ENCODE measurements at places on chromosomes 6 and 20.
A peak's percentile ranks its signal among the peaks of the same experiment; 100 is the strongest.

DNA sequence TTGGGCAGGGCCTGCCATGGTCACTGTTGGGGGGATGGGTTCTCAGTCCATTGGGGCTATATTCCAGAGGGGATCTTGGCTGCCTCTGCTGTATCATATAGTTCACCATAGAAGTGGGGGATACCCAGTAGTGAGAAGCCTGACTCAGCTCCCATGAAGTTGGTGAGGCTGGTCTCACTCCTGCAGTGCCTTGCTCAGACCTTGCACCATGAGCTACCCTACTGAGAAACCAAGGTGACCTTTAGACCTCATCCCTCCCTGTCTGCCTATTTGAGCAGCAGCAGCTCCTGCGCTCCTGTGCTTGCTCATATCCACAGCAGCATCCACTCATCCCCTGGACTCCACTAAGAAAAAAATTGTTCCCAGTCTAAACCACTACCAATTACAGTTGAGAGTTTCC, 56.0 kb upstream of the HEY2 start:
- DNase-seq = no peak

DNA sequence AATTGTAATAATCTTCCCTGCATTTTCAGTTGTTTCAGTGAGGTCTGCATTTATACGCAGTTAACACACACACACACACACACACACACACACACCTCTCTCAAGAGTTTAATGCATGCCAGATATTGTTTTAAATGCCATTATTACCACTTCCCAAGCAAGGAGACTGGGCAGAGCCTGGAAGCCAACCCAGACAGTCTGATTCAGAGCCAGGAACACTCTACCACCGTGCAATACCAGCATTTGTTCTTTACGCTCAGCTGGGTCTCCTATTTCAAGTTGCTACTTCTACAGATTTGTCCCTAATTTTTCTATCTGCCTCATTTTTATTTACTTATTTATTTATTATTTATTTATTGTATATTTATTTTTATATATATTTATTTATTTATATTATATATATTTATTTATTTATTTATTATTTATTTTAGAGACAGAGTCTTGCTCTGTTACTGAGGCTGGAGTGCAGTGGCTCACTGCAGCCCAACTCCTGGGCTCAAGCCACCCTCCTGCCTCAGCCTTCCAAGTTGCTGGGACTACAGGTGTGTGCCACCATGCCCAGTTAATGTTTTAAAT, 68.4 kb downstream of the PCSK2 start:
- DNase-seq = no peak

GRCh38 chr20:46991880-46992639, 97.4 kb downstream of the EYA2 start:
- peak; percentile 17 for DNase-seq

DNA sequence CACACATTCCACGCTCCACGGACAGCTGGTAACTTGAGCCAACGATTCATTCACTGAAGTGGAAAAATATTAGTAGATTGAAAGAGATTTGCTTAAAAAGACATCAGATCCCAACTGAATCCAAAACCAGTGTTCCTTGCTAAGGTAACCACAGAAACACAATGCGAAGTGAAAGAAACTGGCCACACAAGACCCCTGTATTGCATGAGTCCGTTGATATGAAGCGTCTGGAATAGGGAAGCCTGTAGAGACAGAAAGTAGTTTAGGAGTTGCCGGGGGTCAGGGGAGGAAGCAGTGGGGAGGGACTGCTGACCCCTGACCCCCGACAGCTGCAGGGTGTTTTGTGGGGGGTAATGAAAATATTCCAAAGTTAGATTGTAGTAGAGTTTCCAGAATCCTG, 10.0 kb downstream of the PCK1 start:
- DNase-seq = no peak

- DNase-seq = no peak
Measured at GRCh38 chr6:54959820-54960219, 113.2 kb downstream of the FAM83B start.

GRCh38 chr6:41027241-41027640, 11.8 kb downstream of the UNC5CL start:
- DNase-seq = no peak

GRCh38 chr20:63587776-63588591, 13.9 kb upstream of the HELZ2 start:
- DNase-seq = no peak

- no peak for DNase-seq
Measured at GRCh38 chr20:36607586-36608387, 2.2 kb downstream of the RAB5IF start.

DNA sequence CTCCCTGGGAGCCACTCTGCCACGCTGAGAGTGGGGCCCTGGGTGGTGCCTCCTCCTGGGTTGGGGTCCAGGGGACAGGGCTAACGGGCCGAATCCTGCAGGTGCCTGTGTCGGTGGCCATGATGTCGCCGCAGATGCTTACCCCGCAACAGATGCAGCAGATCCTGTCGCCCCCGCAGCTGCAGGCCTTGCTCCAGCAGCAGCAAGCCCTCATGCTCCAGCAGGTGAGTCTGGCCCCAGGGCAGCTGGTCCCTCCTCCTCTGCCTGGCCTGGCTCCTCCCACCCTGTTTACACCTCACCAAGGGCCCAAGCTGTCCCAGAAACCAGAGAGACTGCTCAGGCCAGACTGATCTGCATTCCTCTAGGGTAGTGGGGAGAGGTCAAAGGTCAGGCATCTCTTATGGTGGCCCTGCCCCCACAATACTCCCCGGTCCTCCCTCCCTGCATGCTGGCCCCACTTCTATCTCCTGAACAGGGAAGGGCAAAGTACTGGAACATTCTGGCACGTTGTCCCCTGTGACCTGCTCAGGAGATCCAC, 38.6 kb downstream of the FOXP4 start:
- DNase-seq = no peak

GRCh38 chr20:40900666-40901215, 127.9 kb upstream of the TOP1 start:
- DNase-seq = no peak

- DNase-seq = no peak
Measured at GRCh38 chr6:83601119-83601518, 88.8 kb downstream of the PRSS35 start.

GRCh38 chr20:36374995-36375394, 68.9 kb downstream of the DLGAP4 start:
- DNase-seq = no peak

DNA sequence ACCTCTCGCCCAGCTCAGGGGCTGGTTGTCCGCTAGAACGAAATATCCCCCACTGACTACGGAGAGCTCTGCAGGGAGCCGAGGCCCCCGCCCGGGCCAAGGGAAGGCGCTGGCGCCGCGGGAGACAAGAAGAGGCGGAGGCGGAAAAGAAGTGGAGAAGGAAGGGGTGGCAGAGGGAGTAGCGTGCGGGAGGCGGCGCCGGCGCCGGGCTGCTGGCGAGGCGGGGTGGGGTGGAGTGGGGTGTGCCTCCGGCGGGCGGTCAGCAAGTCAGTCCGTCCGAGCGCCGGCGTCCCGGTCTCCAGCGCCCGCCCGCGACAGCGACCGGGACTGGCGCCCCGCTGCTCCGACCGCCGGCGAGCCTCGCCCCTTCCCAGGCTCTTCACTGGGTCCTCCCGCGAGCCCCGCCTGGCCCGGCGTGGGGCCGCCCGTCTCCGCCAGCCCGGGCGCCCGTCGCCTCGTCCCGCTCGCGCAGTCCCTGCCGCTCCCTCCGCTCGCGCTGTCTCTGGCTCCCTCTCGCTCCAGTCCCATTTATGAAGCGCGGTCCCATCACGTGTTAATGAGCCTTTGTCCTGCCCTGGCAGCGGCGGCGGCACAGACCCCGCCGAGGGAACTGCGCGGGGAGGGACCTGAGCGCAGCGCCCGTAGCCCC, at the start of gene CNR1:
Gene CNR1 (minus strand): TSS at position 504 of the 649 bp plus-strand sequence. CDS start 21,073 bp downstream, outside the sequence.
- peak; percentile 45 for DNase-seq

DNA sequence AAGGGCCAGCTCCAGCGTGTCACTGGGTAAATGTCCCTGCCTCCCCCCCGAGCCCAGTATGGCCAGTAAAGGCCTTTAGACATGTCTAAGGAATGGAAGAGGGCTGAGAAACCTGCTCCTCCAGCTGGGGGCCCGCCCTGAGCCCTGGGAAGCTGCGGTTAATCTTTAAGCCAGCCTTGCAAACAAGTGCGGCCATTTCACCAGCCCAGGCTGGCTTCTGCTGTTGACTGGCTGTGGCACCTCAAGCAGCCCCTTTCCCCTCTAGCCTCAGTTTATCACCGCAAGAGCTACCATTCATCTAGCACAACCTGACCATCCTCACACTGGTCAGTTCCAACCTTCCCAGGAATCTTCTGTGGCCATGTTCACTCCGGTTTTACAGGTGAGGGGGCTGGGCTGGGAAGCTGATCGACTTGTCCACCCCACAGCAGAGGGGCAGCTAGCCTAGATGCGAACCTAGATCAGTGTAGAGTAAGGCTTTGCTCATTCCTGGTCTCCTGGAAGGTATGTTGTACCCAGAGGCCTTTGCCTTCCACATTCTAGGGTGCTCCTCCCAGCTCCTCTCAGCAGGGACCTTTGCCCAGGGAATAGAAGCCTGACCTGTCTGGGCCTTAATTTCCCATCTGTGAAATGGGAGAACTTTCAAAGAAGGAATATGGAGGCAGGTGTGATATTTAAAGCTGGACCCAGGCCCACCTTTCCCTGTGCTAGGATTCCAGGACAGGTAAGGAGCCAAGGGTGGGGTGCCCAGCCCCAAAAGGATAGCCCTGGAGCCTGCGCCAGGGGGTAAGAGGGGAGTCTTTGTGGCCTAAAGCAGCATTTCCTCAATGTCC, 1.2 kb upstream of the SRC start:
- no peak for DNase-seq

- DNase-seq = no peak
Measured at GRCh38 chr6:157054531-157054979, 268.8 kb downstream of the TMEM242 start.

- DNase-seq = no peak
Measured at GRCh38 chr6:25457516-25457915, 178.3 kb downstream of the CARMIL1 start.

GRCh38 chr6:31142361-31142761, 3.5 kb upstream of the PSORS1C2 start:
- no peak for DNase-seq

DNA sequence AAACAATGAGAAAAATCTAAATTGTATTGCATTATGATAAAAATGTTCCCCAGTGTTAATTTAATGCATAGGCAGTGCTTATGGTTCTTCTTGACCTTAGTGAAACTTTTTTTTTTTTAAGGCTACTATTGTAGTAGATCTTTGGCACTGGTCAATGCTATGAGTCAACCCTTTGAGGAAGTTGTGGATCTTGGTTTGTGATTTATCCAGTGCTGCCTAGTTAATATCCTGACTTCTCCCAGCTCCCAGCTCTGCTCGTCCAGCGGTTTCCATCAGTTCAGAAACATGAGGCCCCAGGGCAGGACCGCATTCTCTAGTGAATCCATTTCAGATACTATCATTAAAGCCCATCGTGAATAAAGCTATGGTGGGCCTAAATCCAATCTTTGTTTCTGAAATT, 364.5 kb upstream of the JARID2 start:
- no peak for DNase-seq

GRCh38 chr6:56393615-56394612, 146.5 kb upstream of the COL21A1 start:
- no peak for DNase-seq

DNA sequence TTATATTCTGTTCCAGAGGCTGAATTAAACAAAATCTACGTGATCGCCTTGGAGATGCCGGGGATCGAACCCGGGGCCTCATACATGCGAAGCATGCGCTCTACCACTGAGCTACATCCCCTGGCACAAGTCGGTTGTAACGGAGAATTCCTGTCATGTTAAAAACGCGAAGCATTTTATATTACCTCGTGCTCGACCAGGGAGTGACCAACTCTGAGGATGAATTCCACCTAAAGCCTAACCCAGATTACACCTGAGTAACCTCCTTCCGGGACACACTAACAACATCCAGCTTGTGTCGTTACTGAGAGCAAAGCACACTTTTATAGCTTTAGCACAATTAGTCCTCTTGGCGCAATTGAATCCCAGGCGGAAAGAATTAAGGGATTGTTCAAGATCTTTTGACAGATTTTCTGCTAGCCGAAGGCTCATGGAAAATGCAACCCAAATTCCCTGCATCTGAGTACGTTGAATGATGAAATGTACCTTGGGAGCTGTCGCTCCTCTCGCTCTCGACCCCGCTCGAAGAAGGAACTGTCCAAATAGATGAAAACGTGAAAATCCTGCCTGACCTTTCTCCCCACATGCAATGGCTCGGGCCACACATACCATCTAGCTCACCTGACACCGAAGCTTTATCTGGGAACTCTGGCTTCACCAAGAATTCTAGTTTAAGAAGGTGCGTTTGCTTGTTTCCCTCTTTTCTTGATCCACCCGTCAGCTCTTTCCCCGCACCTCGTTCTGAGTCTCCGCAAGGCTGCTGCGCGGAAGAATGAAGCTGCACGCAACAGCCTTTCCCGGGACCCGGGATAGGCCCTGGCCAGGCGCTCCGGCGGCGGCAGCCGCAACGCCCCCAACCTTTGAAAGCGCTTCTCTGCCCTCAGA, 148.3 kb downstream of the GPX5 start:
- DNase-seq = peak; percentile 83

GRCh38 chr6:170295510-170296422, 4.9 kb upstream of the DLL1 start:
- DNase-seq = peak; percentile 48

- no peak for DNase-seq
Measured at GRCh38 chr6:170231293-170232185, 59.3 kb downstream of the DLL1 start.

Measured in A673 (cell line).